AG04450 (cell line): ENCODE measurements at places on chromosomes 5 and 9.
A peak's percentile ranks its signal among the peaks of the same experiment; 100 is the strongest.

DNA sequence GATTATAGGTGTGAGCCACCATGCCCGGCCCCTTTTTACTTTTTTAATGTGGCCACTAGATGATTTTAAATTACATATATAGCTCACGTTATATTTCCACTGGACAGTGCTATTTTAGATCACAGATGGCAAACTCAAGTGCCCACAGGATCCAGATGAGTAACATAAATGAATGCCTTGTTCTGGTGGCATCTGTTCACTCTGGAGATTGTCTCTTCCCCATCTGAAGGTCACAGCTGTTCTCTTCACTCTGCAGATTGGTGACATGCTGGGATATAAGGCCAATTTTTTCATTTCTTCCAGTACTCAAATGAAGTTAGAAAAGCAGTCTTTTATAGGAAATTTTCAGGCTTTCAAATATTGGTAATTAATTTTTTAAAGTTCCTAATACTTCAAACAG is 160.1 kb downstream of the DOCK8 start:
- DNase-seq: no peak

DNA sequence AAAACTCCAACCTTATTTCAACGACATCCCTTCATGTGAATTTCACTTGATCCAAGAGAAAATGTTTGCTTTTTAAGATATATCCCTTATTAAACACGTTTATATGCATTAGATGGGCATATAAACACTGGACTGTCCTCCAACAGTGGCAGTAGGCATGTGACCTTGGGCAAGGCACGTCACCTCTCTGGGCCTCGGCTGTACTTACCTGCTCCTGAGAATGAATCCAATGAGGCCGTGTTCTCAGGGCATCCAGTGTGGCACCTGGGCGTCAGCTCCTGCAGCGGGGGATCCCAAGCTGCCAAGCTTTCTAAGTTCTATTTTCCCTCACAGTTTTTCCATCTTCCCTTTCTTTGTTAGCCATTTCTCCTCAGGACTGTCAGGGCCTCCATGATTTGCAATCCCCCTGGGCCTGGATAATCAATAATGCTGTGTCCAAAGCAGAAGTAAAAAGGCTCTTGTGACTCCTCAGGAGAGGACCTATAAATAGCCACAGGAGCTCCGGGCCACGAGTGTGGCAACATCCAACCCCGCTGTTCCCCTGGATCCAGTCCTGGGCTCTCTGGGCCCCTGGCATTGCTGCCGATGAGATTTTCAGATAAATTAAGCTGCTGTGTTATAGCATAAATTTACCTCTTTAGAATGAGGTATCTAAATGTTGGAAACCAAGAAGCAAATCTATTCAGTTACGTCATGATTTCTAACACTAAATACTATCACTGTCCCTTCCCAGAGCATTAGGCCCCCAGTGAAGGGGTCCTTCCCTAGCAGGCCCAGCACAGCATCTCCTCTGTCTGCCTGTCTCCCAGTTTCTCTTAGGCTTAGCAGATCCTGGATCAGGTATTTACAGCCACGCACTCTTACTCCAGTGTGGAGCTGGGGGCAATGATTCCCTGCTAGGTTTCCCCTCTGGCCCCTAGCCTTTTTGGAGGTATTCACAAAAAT is 76.8 kb downstream of the PTPN3 start:
- DNase-seq: no peak

- DNase-seq: no peak
These were observed 122.5 kb upstream of the TRPM3 start for GRCh38 chr9:71243951-71244350.

- no peak for DNase-seq
These were observed 239.3 kb upstream of the GRIN3A start for GRCh38 chr9:101977614-101978210.

DNA sequence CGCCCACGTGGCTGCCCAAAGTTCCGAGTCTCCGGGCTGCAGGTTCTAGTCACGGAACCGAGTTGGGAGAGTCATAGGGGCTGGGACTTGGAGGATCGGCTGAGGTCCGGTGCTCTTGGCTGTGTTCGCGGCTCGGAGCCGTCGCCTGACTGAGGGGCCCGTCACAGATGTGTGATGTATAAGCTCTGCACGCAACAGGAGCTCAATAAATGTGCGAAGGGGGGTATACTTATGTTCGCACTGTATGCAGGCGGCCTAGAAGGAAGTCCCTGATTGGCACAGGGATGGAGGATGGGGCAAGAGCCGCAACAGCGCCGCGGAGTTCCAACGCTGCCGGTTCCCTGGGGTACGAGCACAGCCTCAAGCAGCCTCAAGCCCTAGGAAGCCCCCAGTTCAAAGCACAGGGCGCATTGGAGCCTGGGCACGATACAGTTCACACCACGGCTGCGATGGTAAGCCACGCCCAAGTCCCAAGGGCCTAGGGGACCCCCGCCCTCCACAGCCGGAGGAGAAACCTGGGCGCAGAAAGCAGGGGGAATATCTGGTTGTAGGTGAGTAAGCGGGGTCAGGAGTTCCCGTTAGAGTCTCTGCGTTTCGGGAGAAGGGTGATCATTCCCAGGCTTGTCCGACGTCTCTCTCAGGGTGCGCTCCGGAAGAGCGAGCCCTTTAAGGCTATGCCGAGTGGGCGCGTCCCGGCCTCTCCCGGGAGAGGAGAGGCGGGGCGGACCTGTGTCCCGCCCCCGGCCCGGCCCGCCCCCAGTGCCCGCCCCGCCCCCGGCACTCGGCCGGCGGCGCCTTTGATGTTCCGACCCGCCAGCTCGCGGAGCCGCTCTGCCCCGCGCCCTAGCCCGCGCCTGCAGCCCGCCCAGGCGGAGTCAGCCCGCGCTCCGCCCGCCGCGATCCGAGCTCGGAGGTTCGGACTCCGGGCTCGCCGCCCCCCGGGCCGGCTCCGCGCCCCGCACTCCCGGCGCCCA is at the start of gene TCF7:
Gene TCF7 (plus strand): TSS at position 780 of the 974 bp plus-strand sequence. CDS start 226 bp downstream, outside the sequence.
- DNase-seq: peak; percentile 55

GRCh38 chr5:80822640-80823039 is 137.5 kb upstream of the RASGRF2 start:
- DNase-seq: no peak

DNA sequence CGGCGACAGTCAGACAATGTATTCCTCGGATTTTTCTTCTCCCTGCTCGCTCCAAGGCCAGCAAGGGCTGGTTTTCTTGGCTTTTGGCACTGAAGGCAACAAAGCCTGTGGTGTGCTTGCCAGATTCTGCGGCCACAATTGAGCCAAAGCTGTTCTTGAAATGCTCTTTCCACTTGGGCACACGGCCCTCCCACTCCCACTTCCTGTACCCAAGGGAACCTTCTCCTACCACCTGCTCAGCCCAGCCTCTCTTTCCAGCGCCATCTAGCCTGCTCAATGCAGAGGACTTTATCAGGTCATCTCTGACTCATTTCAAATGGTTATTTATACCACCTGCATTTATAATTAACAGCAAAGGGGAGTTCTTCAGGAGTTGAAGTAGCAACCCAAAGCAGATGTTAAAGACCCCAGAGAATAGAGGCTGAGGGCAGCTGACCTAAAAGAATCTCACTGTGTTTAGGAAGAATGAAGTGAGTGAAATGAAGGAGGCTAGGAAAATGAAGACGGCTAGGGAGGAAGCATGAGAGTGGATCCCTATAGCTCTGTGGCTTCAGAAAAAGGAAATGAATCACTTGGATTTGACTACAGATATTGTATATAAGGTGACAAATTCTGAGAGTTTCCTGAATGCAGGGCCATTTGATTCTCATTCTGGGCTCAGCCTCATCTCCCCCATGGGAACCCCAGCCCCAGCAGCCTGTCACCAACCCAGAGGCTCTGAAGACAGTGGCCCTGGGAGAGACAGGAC is 439.0 kb downstream of the ENC1 start:
- no peak for DNase-seq

GRCh38 chr5:135322744-135323143 is 76.3 kb downstream of the MACROH2A1 start:
- DNase-seq: no peak

DNA sequence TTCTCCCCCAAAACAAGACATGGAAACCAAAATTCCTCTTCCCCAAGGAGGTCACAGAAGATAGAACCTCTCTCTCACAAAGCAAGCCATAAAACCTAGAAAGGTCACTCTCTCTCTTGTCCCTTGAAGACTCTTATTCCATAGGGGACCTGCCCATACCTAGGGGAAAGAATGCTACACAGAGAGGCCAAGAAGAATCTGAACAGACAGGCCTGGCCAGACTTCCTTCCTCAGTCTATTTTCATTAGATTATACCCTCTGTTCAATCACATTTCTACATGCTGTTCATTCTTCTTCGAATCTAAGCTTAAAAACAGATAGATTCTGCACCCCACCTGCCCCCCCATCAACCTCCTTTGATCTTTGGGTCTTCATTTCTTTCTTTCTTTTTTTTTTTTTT is 206.8 kb downstream of the TLE4 start:
- DNase-seq: no peak

DNA sequence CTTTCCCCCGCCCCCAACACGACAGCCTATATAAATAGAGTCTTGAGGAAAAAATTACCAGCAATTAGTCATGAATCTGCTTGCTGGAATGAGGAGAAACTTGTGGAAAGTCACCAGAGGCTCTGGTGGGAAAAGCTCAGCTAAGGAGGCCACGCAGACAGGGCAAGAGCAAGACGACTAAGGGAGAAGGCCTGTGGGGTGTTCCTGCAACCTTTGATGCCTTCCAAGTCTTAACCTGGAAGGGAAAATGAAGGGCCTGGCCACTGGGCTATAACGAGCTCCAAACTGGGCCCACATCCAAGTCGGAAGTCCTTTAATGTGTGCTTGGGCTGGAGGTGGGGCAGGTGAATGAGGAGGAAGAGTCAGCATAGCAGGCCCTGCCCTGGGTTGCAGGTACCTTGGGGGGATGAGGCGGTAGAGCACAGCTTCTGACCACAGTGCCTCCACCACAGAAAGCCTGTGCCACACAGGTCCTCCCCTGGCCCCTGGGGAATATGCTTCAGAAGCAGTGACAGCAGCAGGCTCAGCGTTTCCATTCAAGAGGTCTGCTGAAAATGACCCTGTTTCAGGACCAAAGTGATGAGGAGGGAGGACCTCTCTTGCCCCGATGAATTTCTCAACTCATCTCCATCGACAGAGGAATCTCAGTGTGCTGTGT is 92.8 kb upstream of the LRRTM2 start:
- DNase-seq: no peak

DNA sequence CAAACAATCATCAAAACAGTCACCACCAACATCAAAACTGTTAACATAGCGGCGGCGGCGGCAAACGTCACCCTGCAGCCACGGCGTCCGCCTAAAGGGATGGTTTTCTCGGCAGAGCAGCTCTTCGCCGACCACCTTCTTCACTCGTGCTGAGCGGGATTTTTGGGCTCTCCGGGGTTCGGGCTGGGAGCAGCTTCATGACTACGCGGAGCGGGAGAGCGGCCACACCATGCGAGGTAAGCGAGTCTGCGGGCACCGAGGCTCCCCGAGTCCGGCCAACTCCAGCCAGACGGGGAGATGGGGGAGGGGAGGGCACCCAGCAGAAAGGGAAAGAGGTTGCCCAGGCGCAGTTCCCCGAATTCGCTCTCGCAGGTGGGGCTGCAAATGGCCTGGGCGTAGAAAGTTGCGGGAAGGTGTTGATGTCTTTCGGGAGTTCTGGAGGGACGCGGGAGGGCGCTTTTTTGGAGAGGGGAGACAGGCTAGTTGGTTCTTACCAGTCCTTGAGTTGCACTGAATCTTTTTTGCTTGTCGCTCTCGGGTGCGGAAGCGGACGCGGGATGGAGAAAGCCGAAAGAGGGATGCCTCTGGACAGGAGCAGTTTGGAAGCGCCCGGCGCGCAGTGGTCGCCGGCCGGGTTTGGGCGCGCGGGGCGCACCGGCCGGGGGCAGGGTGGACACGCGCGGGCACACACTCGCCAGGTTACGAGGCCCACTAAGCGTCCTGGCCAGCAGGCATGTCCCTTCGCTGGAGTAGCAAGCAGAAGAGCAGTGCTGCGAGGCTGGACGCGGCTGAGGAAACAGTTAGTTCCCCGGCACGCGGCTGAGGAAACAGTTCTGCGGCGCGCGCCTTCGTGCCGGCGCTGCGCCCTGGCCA is 849 bp downstream of the RORB start:
- no peak for DNase-seq
